Stimulated activated CD4-positive, alpha-beta T cell treated with anti-CD3 and anti-CD28 coated beads, Interleukin-2, amount 100 ng/mL, for 24 hours (primary cell): ENCODE measurements at places on chromosomes 16 and 17.

- DNase-seq: no peak
Observed at GRCh38 chr16:794091-794822, 5.8 kb downstream of the CHTF18 start.

DNA sequence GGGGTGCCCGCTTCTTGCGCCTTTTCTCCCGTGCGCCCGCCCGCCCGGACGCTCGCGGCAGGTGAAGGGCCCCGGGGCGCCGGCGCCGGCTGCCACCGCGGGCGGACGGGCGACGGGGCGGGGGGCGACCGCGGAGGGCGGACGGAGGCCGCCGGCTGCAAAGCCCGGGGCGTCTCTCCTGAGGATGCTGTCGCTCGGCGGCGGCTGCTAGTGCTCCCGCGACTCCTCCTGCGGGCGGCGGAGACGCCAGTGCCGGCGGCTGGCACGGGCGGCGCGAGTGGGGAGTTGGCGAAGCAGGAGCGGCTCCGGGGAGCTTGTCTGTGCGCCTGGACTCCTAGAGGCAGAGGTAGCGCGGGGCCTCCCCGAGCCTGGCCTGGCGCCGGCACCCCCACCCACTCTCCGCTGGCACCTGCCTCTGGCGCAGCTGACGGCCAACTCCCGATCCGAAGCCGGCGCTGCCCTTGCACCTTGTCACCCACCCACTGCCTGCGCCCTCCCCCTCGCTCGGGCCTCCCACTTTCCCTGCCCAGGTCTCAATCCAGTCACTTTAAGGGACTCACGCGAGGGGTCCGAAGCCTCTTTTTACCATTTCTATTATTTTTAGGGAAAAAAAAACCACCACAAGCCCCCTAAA lies at the start of gene FAM20A:
Gene FAM20A (minus strand): TSS at position 437 of the 634 bp plus-strand sequence. CDS start 701 bp downstream, outside the sequence.
- no peak for DNase-seq

- peak; percentile 63 for DNase-seq
Observed at GRCh38 chr16:12455287-12455798, 348.3 kb downstream of the CPPED1 start.

DNA sequence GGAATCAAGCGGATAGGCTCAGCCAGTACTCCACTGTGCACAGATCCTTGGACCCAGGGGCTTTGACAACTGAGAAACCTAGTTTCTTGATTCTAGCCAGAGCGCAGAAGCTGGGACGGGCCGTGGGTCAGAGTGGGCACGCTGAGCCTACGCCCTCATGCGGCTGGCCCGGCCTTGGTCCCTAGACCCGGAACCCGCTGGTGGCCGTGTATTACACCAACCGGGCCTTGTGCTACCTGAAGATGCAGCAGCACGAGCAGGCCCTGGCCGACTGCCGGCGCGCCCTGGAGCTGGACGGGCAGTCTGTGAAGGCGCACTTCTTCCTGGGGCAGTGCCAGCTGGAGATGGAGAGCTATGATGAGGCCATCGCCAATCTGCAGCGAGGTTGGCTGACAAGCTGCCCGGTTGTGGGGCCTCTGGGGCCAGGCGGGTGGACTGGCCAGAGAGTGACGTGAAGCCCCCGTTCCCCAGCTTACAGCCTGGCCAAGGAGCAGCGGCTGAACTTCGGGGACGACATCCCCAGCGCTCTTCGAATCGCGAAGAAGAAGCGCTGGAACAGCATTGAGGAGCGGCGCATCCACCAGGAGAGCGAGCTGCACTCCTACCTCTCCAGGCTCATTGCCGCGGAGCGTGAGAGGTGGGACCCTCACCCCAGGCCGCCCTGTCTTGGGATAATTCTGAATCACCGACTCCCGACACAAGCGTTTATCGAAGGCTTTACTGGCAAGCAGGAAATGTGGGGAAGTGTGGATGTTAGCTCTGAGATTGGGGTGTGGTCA lies 946 bp downstream of the STUB1 start:
- no peak for DNase-seq

DNA sequence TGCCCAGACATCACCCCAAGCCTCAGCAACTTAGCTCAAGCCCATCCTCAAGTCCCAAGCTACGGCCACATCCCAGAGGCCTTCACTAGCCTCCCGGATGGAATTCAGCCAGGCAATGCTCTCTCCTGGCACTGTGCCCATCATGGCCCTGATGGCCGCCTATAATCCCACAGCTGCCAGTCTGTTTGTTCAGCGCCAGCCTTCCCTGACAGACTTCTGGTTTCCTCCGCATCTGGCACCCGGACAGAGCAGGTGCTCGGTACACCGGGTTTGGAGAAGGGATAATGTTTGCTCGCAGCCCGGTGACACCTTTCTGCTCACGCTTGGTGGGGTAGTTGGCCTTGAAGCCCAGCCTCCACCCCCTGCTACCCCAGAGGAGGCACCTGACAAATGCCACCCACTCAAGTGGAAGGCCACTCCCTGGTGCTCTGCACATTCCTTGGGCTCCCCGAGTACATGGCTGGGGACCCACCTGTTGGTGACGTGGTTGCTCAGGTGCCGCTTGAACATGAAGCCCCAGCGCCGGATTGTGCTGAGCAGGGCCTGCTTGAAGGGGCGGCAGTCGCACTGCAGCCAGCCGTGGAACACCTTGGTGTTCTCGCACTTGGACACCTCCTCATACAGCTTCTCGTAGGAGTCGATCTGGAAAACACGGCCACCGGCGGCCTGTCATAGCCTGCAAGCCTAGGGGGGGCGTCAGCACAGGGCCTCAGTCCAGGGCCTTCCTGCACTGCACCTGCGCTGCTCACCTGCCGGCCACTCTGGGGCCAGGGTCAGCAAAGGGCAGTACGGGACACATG lies 47.1 kb downstream of the DNAH17 start:
- no peak for DNase-seq

- DNase-seq: no peak
Observed at GRCh38 chr17:42225646-42226045, 31.4 kb upstream of the GHDC start.

- DNase-seq: peak; percentile 15
Observed at GRCh38 chr17:64920026-64920418, 744 bp upstream of the LRRC37A3 start.

GRCh38 chr16:22670551-22671041 lies 143.4 kb upstream of the HS3ST2 start:
- peak; percentile 4 for DNase-seq

GRCh38 chr16:77894162-77894561 lies 105.8 kb downstream of the VAT1L start:
- no peak for DNase-seq

DNA sequence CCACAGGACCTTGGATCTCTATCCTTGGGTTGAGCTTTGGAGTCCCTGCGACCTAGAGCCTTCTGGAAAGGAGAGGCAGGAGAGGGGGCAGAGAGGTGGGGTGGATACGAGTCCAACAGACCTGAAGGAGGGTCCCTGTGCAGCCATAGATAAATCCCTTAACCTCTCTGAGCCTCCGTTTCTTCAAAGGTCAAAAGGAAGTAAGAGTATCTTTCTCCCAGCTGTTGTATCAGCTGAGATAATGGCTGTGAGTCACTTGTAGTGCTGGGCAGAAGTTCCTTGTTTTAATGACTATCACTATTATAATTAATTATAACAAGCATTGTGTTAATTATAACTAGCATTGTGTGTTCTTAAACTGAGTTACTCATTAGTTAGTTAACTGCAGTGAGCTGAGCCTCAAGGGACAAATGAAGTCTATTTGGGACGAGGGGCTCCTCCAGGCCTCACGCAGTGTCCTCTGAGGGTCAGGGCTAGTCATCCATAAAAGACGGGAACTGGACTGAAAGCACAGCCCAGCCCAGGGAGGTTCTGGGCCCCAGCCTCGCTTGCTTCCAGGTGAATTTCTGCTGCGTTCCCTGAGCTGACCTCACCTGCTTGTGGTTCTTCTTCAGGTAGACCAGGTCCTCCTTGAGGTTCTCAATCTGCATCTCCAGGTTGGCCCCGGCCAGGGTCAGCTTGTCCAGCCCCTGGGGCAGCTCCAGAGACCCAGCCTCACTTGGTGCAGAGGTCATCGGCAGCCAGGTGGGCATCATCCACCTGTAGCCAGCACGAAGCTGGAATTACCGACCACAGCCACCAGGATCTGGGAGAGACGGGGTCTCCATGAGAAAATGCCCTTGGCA lies 5.7 kb upstream of the KRT17 start:
- DNase-seq: no peak

DNA sequence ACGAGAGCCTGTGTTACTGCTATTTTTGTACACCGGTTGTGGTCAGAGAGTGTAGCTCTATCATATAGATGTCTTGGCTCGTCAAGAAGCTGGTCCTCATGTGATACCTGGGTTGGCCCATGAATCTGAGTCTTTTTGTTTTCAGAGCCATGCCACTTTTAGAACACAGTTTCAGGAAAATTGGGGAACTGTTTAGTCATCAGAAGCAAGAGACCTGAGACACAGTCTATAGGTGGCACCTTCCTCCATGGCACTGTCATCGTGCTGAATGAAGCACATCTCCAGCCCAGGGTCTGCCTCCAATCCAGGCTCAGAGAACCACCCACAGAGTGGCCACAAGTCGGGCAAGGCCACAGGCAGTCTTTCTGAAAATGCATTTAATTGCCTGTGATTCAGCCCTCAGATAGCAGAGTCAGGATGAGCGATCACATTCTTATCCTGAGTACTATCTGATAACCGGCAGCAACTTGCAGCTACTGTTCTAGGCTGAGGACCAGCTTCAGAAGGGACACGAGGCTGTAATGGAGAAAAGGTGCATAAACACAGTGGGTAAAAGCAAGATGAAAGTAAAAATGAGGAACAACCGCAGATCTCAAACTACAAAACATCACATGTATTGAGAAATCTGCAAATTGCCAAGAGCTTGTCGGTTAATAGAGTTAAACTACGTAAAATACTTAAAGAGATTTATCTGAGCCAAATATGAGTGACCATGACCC lies 14.2 kb upstream of the HAPSTR1 start:
- peak; percentile 28 for DNase-seq

DNA sequence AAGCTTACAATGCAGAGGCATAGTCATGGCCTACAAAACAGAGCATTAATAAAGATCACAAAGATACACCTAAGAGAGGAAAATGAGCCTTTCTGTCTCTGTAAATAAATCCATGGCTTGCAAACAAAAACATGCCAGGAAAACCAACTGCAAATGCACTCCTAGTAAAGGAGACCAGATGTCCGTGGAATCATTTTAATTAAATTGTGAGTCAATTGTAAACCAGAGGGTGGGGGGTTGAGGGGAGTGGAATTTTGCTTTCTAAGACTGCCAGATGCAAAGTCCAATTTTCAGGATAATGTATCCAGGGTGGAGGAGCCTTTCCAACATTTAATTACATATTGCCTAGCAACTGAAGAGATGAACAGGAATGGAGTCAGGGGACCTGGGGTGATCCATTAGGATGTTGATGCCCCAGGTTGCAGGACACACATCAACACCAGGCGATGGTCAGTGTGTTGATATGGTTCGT lies 390.3 kb upstream of the CCL2 start:
- no peak for DNase-seq

GRCh38 chr17:72935984-72936383 lies 156.5 kb downstream of the SLC39A11 start:
- DNase-seq: no peak

- peak; percentile 83 for DNase-seq
Observed at GRCh38 chr17:42659079-42659931, at the start of gene TUBG2. TSS of gene TUBG2 (plus strand) at chr17:42659284. CDS start at chr17:42659504, 220 bp downstream.

GRCh38 chr16:29807426-29808218 lies 1.3 kb downstream of the MAZ start:
- DNase-seq: peak; percentile 90

- DNase-seq: no peak
Observed at GRCh38 chr17:72294487-72294893, 173.7 kb downstream of the SOX9 start.

- peak; percentile 38 for DNase-seq
Observed at GRCh38 chr17:34797720-34798119, 163.5 kb downstream of the CCT6B start.

DNA sequence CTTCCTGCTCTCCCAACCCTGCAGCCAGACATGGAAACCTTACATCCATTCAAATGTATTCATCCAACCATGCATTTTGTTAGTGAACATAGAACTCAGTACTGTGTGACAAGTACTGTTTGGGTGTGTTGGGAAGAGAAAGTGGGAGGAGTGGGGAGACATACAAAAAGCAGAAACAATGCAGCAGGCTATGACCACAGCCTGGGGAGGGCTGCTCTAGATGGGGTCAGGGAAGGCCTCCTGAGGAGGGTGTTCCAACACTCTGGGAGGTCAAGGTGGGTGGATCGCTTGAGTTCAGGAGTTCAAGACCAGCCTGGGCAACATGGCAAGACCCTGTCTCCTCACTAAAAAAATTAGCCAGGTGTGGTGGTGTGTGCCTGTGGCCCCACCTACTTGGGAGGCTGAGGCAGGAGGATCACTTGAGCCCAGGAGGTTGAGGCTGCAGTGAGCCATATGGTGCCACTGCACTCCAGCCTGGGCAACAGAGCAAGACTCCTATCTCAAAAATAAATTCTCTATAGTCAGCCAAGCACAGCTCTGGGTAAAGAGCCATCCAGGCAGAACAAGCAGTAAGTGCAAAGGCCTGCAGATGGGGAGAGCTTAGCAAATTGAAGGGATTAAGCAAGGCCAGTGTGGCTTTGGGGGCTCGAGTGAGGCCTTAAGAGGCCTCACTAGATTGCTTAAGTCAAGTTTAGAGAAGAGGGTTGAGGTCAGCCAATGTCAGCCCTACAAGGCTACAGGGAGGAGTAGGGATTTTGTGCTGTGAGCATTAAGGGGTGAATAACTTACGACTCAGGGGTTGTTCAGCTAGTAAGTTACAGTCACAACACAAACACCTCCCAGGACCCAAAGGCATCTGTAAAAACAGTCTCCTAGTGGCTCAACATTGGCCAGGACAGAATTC lies 5.5 kb downstream of the SLC13A2 start:
- no peak for DNase-seq

DNA sequence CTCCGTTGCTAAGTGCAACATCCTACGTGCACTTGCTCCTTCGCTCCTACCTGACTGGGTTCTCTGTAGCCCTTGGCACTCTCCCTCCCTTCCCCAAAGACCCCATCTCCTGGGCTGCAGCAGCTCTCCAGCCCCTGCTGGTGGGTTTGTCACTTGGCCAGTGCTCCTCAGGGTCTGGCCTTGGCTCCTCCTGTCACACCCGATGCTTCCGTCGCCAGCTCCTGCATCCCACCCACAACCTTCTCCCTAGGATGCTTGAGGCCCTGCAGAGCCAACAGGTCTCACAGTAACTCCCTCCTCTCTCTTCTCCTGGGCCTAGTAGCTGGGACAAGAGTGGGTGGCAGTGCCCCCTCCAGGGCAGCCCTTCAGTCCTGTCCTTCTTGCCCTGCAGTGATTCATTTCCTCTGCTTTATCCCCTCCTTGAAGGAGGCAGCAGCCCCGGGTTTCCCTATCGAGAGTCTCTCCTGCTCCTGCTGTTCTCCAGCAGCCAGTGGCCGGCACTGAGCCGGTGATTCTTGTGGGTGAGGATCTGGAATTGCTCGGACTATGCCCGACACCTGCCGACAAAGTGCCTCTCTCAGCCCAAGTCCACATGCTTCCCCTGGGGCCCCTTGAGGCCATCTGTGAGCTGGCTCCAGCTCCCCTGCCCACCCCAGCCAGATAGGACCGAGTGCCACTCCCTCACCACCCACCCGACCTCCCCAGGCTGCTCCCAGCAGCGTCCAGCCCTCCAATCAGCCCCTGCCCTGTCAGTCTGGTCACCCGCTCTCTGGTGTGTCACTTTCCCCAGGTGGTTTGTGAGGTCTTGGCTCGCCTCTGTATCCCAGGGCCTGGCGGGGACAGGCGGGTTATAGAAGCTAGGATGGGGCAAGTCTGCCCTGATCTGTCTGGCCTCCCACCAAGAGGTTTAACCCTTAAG lies 3.8 kb downstream of the LITAFD start:
- DNase-seq: no peak

- no peak for DNase-seq
Observed at GRCh38 chr16:30104492-30104891, 8.5 kb upstream of the YPEL3 start.

- peak; percentile 52 for DNase-seq
Observed at GRCh38 chr16:79598348-79599181, 2.0 kb downstream of the MAF start.

GRCh38 chr17:46027048-46027975 lies 28.3 kb downstream of the STH start:
- no peak for DNase-seq
